Right atrium auricular region (tissue), 2 donors: ENCODE measurements at places on chromosomes 11 and 22. TPM values are rescaled to one million over a fixed set of nuclear protein-coding genes. Genes with fewer than 3 reads are reported as not detected.

DNA sequence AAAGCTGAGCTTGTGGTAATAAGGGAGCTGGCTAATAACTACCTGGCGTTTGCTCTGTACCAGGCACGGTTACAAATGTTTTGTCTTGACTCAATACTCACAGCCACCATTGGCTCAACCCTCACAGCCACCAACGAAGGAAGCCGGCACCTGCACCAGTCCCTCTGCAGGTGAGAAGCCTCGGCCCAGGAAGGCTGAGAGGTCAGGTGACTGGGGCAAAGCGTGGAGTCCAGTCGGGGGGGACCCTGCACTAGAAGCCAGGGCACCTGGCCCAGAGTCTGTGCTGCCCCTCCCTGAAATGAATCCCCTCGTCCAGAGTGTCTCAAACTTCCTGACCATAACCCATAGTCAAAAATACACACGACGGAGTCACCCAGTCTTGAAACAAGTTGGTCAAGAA lies 90.1 kb downstream of the PHF21B start:
- H3K4me3 ChIP-seq: no peak overlapping the region
- no peaks in the 10 kb centered on the region for H3K36me3 ChIP-seq
- no peaks in the 10 kb centered on the region for H3K27me3 ChIP-seq
- no peak overlapping the region for H3K27ac ChIP-seq
- no peaks in the 10 kb centered on the region for H3K4me1 ChIP-seq

DNA sequence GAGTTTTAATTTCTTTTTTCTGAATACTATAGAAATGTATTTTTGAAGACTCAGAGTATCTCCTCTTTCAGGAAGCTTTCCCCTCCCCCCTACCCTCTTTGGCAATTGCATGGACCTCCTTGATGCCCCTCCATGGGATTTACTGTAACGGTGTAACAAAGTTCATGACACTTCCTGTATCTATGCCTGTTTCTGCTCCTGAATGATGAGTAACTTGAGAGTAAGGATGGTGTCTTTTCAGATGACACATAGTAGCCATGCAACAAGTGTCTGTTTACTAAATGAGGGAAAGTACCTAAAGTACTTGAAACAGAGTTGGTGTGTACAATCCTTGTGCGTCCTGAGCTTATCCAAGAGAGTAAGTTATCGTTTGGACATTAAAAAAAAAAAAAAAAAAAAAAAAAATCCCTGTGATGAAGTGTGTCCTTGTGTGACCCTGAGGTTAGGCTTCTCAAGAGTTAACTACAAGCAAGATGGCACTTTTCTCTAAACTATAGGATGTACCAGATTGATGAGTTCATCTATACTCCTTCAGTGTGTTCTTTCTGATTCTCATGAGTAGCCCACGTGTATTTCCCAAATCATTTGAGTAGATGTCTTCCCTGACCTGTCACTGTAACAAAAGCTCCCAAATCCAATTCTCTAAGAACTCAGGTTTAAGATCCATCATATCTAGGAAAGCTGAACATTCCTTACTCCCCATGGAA lies 7.4 kb downstream of the ETS1 start:
- H3K27ac ChIP-seq: no peak overlapping the region
- no peak overlapping the region for H3K4me3 ChIP-seq
- H3K4me1 ChIP-seq: peaks cover 34% of the 10 kb centered on the region
- H3K27me3 ChIP-seq: no peaks in the 10 kb centered on the region
- H3K36me3 ChIP-seq: no peaks in the 10 kb centered on the region

- no peaks in the 10 kb centered on the region for H3K36me3 ChIP-seq
- no peak overlapping the region for H3K27ac ChIP-seq
- H3K4me1 ChIP-seq: no peaks in the 10 kb centered on the region
- no peak overlapping the region for H3K4me3 ChIP-seq
- H3K27me3 ChIP-seq: no peaks in the 10 kb centered on the region
Measured at GRCh38 chr22:37249986-37250385, 5.9 kb upstream of the RAC2 start.

- H3K27ac ChIP-seq: no peak overlapping the region
- no peak for DNase-seq
- peaks cover 10% of the 10 kb centered on the region for H3K36me3 ChIP-seq
- H3K4me1 ChIP-seq: no peaks in the 10 kb centered on the region
Measured at GRCh38 chr11:125102510-125102909, 8.9 kb downstream of the TMEM218 start.

GRCh38 chr11:58597486-58598144 lies 18.8 kb downstream of the ZFP91 start:
- H3K27ac ChIP-seq: no peak overlapping the region
- DNase-seq: no peak
- no peaks in the 10 kb centered on the region for H3K4me1 ChIP-seq
- no peaks in the 10 kb centered on the region for H3K36me3 ChIP-seq

DNA sequence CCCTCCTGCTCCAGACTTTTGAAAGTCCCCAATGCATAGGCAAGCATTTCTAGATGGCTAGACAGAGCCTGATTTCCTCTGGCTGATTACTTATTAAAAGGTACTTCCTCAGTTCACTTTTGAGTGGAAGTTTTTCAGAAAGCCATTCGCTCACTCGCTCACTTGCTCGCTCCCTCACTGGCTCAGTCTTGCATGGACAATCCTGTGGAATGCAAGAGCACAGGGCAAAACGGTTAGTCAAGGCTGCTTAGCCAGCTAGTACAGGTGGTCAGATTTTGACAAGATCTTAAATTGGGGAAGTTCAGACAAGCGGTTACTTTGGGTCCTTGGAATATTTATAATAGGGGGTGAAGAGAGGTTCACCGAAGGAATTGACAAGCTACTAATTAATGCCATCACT lies 101.0 kb downstream of the ARL14EP start:
- no peak overlapping the region for H3K27ac ChIP-seq
- no peaks in the 10 kb centered on the region for H3K4me1 ChIP-seq

The DLG2 gene
- 6.7 TPM for total RNA-seq

The CCDC81 gene
- not detected for total RNA-seq

The VWCE gene
- 0.48 TPM for total RNA-seq

The RFPL1 gene
- not detected for total RNA-seq
